ENCODE measurements at places on chromosomes 2 and 18.

DNA sequence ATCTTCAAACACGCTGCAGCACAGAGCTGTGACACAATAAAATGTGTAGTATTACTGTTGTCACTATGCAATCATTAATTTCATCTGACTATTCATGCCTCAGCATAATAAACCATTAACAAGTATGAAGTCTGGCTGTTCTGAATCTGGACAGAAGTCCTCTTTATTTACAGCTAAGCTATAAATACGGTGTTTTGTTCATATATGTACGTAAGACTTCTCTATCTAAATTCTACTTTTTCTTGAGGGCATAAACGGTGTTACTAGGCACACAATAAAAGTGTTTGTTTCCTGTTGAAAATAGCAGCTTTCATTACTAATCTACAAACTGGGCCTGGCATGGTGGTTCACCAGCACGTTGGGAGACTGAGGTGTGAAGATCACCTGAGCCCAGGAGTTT, 443.8 kb downstream of the NCKAP5 start:
- no peak for DNase-seq

DNA sequence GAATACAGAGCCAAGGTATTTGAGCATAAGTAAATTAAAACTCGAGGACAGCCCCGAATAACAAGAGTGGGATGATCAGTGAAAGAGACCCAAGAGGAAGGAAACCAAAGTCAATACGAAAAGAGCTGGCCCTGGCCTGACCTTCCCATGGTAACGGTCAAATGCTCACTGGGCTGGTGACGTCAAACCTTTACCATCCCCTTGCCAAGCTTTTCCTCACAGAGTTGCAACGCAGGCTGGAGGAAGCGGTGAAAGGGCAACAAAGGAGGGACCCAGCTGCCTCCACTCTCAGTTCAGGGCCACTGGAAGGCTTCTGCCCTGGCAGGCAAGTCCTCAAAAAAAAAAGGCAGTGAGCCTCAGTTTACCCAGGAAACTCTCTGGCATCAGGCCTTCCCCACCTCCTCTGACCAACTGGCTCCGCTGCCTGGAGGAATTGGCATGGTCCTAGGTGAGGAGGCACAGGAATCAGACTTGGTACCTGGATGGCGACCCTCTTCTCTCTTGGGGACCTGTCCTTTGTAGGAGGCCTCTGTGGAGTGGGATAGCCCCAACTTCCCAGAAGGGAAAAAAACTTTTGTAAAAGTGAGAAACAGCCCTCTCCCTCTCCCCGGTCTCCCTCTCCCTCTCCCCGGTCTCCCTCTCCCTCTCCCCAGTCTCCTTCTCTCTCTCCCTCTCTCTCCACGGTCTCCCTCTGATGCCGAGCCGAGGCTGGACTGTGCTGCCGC, 212.4 kb downstream of the ANAPC1 start:
- no peak for DNase-seq

DNA sequence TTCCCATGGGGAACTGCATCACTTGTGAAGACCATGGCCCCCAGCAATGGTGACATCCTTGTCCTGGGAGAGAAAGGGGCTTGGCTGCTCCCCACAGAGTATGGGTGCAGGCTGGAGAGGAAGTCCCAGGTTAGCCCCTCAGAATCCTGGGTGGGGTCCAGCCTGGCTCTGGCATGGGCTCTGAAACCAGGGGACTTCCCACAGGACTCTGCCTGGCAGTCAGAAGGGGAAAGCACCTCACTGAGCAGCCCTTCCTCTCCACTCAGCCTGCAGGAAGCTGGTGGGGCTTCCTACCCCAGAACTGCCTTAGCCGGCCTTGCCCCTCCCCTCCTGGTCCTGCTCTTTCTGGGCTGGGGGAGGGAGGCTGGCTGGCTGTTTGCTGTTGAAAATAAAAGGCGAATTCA, 3.7 kb downstream of the NEURL3 start:
- no peak for DNase-seq

- no peak for DNase-seq
Measured at GRCh38 chr18:48073211-48073930, 142.9 kb upstream of the SMAD2 start.

GRCh38 chr2:66489436-66489835, 54.5 kb downstream of the MEIS1 start:
- no peak for DNase-seq

DNA sequence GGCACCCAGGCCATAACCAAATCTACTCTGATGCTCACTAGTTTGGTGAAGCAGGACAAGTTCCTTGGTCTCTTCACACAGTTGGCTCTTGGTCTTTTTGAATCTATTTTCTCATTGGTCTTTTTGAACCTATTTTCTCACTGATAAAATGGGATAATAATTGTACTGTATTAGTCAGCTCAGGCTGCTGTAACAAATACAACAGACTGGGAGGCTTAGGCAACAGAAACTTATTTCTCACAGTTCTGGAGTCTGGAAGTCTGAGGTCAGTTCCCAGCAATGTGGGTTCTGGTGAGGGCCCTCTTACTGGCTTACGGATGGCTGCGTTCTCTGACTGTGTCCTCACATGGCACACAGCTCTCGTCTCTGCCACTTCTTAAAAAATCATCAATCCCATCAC, 63.5 kb downstream of the C1D start:
- no peak for DNase-seq

DNA sequence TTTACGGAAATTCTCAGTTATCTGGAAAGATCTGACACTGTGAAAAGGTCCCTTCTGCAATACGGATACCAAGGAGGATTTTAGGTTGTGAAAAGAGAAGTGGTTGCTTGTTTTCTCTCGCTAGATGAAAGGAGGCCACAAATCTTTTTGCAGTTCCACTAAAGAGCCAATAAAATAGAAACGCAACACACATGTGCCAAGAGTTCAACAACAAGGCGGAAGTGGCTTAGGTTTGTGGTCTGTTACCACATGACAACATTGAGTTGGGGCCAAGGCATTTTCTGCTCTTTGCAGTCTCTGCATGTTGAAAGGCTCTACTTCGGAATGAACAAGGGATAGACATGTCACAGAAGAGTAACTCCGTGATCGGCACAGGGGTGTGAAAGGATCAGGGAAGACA, 115.7 kb upstream of the OSR1 start:
- DNase-seq = no peak

DNA sequence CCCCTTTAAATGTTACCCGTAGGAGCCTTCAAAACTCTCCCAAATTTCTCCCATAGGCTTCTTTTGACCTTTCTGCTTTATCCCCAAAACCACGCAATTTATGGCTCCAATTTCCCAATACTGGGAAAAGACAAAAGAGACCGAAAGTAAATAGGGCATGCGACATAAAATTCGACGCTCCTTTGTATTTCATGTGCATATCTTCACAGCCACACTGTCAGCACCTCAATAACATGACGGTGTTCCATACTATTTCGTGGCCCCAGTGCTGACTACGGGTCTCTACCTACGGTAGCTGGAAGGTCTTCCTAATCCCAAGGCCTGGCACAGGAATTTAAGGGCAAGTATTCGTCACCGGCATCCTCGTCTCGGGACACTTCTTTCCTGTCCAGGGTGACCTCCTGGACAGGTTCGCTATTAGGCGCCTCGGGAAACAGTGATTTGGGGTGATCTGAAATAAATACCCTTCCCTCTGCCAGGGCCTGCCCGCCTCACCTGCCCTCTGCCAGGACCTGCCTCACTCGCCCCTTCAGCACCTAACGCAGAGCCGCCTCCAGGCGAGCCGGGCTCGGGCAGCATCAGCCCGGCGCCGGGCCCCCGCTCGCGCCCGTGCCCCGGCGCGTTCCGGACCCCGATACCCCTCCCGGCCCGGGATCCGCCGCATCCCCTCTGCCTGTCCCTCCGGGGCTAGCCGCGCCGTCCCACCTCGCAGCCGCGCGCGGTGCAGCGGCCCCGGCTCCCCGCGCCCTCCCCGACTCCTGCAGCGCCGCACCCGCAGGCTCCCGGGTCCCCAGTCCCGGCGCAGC, 680 bp downstream of the DTNB start:
- DNase-seq = peak; percentile 47

DNA sequence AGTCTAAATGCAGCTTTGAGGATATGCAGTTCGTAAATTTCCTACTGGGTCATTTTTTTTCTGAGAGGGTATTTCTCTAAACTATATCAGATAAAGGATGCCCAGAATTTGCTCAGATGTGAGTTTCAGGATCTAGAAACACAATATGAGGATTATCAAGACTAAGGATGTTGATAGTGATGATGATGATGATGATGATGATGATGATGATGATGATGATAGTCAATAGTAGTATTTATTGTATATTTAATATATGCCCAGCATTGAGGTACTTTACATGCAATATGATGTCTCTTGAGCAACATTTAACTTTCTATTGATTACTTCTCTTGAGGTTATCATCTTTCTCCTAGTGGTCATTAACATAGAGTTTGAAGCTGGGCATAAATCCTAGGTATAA, 222.1 kb upstream of the NRP2 start:
- no peak for DNase-seq

DNA sequence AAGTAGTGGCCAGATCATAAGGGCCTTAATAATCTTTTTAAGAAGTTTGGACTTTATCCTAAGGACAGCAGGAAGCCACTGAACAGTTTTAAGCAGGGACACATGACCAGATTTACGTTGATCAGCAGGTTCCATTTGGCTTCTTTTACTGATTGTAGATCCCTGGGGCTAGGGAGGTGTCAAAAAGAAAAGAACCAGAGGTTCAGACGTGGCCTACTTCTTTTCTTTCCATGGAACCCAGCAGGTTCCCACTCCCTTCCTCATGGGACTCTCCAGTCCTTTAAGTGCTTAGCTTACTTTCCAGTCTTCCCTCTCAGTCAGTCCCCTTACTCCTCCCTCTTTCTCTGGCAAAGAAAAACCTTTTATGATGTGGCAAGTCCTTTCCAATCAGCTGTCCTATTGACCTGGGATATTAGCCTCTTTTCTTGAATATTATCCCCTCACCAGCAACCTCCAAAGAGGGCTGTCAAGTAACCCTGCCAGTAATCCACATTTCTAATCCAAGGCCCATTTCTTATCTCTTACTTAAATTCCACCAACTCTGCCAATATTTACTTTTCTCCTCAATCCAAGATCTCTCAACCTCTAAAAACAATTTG, 33.5 kb downstream of the NHEJ1 start:
- no peak for DNase-seq

GRCh38 chr2:235555371-235555770, 61.5 kb downstream of the AGAP1 start:
- no peak for DNase-seq

All from posterior cingulate gyrus (tissue), 11 donors.